ENCODE measurements at places on chromosomes 2 and 18. TPM values are rescaled to one million over a fixed set of nuclear protein-coding genes. Genes with fewer than 3 reads are reported as not detected.

DNA sequence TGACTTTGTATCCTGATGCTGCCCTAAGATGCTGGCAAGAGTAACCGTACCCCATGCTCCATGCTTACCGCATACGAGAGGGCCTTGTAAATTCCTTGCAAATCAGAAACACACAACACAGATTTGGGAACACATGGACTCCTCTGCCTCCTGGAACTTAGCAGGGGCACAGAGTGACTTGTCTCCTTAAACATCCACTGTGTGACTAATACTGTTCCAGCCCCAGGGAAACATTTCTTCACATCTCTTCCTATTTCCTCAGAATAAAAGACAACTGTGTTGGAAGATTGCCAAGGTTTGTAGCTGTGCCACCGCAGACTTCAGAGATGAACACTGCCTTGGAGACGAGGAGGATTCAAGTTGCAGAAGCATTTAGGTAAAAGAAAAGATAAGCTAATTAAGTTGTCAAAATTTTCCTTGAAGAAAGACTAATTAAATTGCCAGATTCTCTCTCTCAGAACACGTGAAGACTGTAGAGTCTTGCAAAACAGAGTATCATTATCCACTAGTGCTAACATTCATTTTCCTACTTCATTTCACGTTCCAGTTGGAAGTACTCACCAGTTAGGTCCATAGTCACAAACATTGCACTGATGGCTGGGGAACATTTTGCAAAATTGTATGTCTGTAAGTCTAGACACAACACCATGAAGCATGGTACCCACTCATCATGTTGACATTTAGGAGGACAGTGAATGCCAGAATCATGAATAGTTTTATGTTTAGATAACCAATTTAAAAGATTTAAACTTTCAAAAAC, 188.8 kb downstream of the TSN start:
- ATAC-seq: no peak

DNA sequence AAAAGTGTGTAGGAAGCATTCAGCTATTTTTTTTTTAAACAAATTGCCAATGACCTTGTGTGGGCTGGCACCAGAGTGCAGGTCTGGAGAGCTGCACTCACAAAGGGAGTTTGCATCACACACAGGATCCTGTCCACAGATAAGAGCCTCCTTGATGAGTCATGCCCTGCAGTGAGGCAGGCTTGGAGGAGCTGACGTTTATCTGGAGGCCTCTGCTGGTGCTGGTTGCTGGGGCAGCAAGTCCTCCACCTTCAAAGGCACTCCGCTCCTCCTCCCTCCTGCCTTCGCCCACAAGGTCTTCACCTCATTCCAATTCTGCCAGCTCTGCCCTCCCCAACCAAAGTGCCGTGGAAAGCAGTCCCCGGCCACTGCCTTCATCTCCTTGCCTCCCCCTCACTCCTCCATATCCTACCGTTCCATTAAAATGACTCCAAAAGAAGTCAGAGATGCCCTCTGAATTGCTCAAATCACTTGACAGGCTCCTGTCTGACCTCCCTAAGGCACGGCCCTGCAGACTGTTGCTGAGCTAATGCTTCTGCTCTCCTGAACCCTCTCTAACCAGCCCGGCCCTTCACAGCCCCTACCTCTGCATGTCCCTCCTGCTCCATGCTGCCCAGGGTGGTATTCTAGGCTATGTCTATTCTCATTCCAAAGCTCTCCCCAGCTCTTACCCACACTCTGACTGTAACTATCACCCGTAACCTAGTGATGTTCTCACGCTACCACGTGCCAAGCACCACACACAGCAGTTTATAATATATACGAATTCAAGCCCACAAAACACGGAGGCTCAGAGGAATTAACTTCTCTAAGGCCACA, 30.9 kb downstream of the LONRF2 start:
- ATAC-seq: peak; percentile 80

DNA sequence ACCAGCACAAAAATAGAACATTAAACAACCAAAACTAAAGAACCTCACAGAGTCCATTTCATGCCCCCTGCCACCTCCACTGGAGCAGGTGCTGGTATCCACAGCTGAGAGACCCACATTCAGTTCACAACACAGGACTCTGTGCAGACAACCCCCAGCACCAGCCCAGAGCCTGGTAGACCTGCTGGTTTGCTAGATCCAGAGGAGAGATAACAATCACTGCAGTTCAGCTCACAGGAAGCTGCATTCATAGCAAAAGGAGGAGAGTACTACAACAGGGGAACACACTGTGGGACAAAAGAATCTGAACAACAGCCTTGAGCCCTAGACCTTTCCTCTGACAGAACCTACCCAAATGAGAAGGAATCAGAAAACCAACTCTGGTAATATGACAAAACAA, 326.7 kb downstream of the METTL4 start:
- no peak for ATAC-seq

DNA sequence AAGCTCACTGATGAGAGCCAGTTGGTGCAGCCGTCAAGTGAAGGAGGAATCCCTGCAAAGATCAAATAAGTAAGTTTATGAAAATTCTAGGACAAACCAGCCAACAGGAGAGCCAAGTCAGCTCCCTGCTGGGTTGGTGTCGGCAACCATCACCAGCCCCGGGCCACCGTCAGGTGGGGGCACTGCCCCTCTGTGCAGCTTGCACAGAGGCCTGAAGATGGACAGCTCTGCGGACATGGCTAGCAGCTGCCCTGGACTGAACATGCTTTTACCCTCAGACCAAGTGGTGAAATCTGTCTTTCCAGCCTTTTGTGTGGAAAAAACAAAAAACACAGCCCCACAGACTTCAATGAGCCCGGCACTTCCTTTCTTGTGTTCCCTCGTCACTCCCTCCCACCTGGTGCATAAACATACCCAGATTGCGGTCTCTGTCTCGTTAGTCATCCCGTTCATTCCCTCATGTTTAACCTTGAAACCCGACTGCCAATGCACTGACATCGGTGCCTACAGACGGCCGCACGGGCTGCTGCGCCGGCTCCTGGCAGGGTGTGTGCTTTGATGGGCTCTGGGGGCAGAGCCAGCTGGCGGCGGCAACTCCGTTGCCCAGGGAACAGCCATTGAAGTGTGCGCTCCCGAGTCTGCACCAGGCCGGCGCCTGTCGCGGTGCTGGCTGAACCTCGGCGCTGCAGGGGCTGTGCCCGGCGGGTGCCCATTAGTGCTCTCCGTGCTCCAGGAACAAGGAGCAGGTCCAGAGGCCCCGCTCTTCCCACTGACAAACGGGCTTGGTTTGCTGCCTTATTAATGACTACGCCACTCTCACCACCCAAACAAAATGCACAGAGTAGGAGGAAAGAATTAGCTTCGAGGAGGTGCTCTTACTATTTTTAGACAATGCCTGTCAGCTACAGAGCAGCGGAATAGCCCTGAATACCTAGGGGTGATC, 95.3 kb downstream of the EIPR1 start:
- ATAC-seq: peak; percentile 67

DNA sequence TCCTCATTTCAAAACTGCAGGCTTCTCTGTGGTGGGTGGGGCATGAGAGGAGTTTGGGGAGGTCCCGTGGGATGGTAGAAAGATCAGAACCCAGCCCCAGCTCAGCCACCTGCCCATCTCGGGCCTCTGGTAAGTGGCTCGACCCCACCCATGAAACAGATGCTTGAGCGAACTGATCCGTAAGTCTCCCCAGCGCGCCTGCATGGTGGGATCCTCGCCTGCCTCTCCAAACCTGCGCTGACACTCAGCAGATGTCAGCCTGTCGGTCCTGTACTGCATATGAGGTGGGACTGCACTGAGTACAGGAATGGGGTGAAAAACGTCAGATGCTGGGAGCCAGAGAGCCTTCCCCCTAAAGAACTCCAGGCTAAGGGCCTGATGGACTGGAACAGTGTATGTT, 15.9 kb upstream of the RPL31 start:
- ATAC-seq: no peak

DNA sequence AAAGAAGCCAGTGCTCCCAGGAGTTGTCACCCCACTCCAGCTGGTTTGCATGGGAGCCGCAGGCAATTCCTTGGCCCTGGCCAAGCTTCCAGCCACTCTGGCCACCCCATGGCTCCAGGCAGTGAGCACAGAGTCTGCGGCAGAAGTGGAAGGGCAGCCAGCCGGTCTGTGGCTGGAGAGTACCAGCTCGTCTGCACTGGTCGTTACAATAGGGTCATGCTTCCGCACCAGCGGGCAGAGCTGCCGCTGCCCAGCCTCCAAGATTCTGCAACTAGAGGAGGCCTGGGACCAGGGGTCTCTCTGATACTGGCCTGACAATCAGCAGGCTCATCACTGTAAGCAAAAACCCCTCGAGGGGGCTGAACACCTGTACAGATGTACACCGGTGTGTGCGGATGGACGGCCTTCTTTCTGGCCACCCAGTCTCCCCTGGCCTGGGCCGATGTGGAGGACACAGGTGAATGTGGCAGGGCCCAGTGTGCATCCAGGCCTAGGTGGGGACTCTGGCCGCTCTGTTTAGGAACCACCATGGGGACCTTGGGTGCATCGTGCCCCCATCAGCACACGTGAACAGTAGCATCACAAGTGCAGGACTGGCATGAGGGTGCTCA, 51.9 kb upstream of the ODC1 start:
- ATAC-seq: no peak

DNA sequence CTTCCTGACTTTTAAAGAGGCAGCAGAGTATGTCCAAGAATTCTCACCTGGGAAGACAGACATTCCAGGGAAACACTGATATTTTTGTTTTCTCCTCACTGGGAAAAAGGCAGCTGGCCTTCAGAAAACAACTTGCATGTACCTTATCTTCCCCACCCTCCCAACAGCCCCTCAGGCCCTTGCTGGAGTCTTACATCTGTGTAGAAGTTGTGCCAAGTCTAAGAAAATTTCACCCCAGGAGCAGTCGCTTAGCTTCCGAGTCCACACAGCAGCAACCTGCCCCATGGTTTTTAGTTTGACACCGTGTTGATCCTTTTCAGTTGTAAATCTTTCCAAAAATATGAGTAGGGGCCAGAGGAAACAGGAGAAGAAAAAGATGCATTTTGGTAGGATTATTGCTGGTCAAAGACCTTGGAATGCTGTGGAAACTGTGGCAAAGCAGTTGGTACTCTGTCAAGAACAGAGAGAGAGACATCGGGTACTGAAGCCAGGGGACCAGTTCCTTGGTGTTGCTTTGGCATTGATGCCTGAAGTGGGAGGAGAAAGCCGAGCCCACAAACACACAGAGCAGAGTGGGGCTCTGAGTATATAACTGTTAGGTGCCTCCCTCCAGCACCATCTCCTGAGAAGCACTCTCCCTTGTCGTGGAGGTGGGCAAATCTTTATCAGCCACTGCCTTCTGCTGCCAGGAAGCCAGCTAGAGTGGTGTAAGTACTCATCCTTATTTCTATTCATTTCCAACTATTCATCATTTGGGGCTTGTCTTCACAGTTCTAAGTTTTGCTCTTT, at the start of gene SLC14A1:
SLC14A1 (plus strand) TSS at position 615 of the 789 bp plus-strand sequence. CDS start 6,140 bp downstream, outside the sequence.
- ATAC-seq: no peak

GRCh38 chr2:18096836-18097405, 218.5 kb downstream of the KCNS3 start:
- ATAC-seq: no peak

DNA sequence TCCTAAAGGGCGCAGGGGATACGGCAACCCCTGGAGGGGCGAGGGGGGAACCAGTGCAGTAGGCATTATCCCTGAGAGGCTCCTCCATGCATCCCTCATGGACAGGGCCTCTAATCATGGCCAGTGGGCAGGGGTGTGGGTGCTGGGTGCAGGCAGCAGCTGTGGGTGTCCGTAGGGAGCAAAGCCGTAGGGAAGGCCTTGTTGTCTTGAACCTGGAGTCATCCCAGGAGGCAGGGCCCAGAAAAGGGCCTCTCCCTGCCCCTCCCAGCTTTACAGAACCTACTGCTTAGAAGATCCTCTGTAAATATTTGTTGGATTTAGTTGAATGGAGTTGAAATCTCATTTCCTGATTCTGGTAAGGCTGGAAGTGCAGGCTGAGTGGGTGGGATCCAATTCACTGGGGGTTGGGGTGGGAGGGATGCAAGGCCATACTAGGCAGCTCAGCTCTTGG, 207.0 kb upstream of the HAAO start:
- ATAC-seq: peak; percentile 90

- no peak for ATAC-seq
Measured at GRCh38 chr2:23620841-23621341, 235.9 kb downstream of the KLHL29 start.

GRCh38 chr18:63238693-63239075, 80.9 kb downstream of the BCL2 start:
- no peak for ATAC-seq

GRCh38 chr2:152415796-152416195, 80.8 kb downstream of the FMNL2 start:
- no peak for ATAC-seq

DNA sequence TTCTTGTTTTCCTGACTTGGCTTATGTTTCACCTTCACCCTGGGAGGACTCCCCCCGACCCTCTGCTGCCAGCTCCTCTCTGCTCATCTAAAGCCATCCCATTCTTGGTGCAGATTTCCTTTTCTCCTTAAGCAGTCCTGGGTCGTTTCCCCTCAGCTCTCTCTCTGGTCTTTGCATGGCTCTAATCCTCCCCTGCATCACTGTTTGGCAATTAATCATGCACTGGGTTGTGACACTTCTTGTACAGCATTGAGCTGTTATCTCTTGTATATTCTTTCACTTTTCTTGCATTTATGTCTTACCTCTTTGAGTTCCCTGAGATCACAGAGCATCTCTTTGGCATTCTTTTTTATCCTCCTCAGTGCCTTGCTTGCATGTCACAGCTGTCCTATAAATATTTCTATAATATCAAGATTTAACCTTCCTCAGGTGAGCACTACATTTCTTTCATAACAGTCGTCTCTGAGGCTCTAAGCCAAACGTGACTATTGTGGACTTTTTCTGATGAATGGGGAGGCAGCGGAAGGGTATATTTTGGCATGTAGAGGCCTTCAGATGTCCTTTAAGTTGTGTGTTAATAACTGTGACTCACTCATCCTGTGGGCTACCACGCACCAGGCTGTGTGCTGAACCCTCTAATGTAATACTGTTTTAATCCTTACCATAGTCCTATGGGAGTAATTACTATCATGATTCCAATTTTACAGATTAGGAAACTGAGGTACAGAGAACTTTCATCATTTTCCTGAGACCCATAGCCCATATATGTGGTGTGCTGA, 507.5 kb downstream of the SLC4A3 start:
- ATAC-seq: no peak

- peak; percentile 15 for ATAC-seq
Measured at GRCh38 chr18:76805221-76805620, 17.1 kb upstream of the ZNF236 start.

DNA sequence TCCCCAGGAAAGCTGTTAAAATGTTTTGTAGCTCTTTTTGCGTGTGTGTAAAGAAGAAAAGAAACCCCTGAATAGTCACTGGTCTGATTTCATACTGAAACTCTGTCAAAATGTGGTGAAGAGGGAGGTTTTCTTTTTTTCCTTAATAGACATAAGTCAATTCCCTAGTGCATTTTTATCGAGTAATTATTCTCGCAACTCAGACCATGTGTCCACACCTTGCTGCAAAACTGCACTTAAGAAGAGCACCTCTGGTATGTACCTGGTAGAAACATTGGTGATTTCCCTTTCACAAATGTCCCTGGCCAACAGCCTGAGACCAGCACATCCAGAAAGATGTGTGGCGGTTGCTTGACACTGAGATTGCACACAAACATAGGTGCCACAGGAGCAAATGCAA, 159.9 kb downstream of the ZNF521 start:
- no peak for ATAC-seq

The ABHD1 gene
- not detected for total RNA-seq

The APLF gene
- total RNA-seq: 4.2 TPM

The CPSF3 gene
- total RNA-seq: 26.2 TPM

The SEC11C gene
- 32.6 TPM for total RNA-seq

The TRIM43 gene
- total RNA-seq: not detected
